ENCODE measurements at places on chromosomes 4 and X. TPM values are rescaled to one million over a fixed set of nuclear protein-coding genes. Genes with fewer than 3 reads are reported as not detected.

- no peak for DNase-seq
- peak overlapping the region; percentile 17 for H3K27ac ChIP-seq
- H3K4me1 ChIP-seq = no peaks in the 10 kb centered on the region
- H3K4me3 ChIP-seq = no peak overlapping the region
- H3K36me3 ChIP-seq = no peaks in the 10 kb centered on the region
- no peaks in the 10 kb centered on the region for H3K27me3 ChIP-seq
Observed at GRCh38 chr4:86908251-86908657, 16.0 kb upstream of the C4orf36 start.

GRCh38 chrX:76454456-76454927 lies 27.0 kb downstream of the MAGEE1 start:
- no peak for DNase-seq
- no peak overlapping the region for H3K4me3 ChIP-seq
- H3K27me3 ChIP-seq = no peaks in the 10 kb centered on the region
- H3K4me1 ChIP-seq = no peaks in the 10 kb centered on the region
- no peaks in the 10 kb centered on the region for H3K36me3 ChIP-seq

DNA sequence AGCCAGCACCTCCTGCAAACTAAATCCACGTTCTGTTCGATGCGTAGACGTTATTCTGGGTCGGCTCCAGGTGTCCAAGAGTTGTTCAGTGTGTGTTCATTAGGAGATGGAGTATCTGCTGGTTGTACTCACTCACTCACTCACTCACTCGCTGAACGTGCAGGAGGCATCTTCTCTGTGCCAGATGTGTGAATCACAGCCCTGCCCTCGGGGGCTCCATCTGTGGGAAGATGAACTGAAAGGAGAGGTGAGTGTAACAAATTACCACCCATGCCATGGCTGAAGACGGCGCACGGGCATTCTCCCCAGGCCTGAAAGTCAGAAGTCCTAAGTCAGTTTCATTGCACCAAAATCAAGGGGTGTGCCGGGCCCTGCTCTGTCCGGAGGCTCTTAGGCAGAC lies 16.1 kb downstream of the NSG1 start:
- no peaks in the 10 kb centered on the region for H3K36me3 ChIP-seq
- no peak overlapping the region for H3K27ac ChIP-seq
- H3K4me1 ChIP-seq = no peaks in the 10 kb centered on the region
- no peak for DNase-seq
- no peak overlapping the region for H3K4me3 ChIP-seq
- no peaks in the 10 kb centered on the region for H3K27me3 ChIP-seq

- no peak overlapping the region for H3K4me3 ChIP-seq
- H3K27ac ChIP-seq = no peak overlapping the region
- no peaks in the 10 kb centered on the region for H3K4me1 ChIP-seq
- H3K27me3 ChIP-seq = no peaks in the 10 kb centered on the region
Observed at GRCh38 chr4:42122237-42122636, 30.2 kb downstream of the BEND4 start.

The C1QTNF7 gene
- total RNA-seq = 0.94 TPM

The STPG2 gene
- 0.19 TPM for total RNA-seq

The USP26 gene
- not detected for total RNA-seq

DNA sequence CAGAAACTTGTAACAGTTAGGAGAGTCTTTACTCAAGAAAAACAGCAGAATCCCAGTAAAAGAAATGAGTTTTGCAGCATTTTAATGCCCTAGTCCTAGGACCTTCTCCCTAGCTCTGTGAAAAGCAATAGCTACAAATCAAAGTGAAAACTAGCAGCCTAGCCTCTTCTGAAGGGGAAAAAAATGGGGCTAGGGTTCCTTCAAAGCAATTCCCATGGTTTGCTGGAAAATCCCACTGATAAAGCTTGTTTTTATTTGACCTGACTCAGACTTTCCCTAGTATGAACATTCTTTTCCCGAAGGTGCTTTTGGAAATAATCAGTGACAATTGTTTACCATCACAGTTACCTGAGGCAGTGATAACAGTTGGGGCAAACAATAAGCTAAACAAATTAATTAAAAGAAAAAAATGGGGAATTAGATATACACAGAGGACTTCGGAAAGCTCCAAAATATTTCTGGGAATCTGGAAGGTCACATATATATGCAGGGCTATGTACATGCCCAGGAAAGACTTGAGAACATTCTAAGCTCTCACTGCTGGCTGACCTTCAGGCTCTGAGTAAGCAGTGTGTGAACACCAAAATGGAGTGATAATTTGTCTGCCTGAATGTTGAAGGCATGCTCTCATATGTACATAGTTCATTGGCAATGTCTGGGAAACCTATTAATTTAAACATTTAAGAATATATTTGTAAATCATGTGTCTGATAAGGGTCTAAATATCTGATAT lies 285.9 kb downstream of the KCTD8 start:
- no peaks in the 10 kb centered on the region for H3K36me3 ChIP-seq
- no peak overlapping the region for H3K27ac ChIP-seq
- no peak for DNase-seq
- H3K4me1 ChIP-seq = no peaks in the 10 kb centered on the region
- no peak overlapping the region for H3K4me3 ChIP-seq

DNA sequence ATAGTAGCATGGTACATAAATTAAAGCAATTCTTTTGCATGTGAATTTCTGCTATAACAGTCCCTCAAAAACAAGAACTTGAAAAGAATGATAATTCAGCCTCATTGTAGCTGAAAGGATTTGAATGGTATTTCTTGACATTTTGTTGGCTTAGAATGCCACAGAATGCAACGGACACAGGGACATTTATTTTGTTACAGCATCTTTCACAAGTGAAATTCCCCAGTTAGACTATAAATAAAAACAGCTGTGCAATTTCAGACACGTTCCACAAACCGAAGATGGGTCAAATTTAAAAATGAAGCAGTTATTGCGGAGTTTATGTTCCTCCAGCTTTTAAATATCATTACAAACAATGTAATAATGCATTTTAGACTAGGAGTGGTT lies 82.8 kb upstream of the AMELX start:
- DNase-seq = no peak
- H3K4me3 ChIP-seq = no peak overlapping the region
- no peak overlapping the region for H3K27ac ChIP-seq
- no peaks in the 10 kb centered on the region for H3K27me3 ChIP-seq
- no peaks in the 10 kb centered on the region for H3K4me1 ChIP-seq
- no peaks in the 10 kb centered on the region for H3K36me3 ChIP-seq

DNA sequence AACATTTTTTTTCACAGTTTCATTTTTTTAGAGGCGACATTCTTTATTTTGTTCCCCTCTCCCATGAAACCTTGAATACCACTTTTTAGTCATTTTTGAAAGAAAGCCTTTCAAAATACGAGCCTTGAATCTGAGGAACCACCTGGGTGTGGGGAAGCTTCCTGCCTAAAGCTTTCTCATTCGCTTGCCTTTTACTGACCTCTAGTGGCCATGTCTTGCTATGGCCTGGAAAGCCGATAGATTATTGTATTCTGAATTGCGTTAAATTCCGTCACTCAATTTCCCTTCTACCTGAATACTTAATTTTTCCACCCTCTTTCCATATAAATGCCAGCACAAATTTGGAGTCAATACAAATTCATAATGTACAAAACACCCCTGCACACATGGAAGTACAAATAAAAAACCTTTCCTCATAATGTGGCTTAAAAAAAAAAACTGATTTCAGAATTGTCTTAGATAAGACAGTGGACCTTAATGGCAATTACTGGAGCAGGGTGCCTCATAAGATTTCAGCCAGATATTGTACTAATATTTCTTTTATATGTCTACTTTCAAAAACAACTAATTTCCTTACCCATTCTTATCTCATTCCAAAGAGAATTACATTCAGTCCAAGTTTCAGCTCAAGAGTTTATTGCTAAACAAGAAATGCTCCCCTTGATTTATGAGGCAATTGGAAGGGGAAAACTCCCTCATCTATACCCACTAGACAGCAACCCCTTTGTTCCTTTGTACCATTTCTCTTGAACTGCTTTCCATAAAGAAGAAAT lies 217.9 kb downstream of the CENPC start:
- DNase-seq = peak; percentile 58
- H3K4me3 ChIP-seq = no peak overlapping the region
- no peak overlapping the region for H3K27ac ChIP-seq
- H3K27me3 ChIP-seq = no peaks in the 10 kb centered on the region

The ZDHHC15 gene
- 0.17 TPM for total RNA-seq

DNA sequence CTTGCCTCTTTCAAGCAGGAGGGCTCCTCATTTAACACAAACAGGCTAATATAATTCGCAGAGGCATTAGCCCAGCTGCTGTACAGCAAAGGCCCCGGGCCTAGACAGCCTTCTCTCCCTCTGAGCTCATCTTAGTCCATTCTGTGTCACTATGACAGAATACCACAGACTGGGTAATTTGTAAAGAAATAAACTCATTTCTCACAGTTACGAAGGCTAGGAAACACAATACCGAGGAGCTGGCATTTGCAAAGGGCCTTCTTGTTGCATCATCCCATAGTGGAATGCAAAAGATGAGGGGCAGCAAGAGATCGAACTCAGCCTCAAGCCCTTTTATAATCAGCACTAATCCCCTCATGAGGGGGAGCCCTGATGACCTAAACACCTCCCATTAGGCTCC lies 48.5 kb downstream of the TSPAN5 start:
- no peaks in the 10 kb centered on the region for H3K27me3 ChIP-seq
- no peaks in the 10 kb centered on the region for H3K4me1 ChIP-seq
- H3K27ac ChIP-seq = no peak overlapping the region
- H3K4me3 ChIP-seq = no peak overlapping the region

DNA sequence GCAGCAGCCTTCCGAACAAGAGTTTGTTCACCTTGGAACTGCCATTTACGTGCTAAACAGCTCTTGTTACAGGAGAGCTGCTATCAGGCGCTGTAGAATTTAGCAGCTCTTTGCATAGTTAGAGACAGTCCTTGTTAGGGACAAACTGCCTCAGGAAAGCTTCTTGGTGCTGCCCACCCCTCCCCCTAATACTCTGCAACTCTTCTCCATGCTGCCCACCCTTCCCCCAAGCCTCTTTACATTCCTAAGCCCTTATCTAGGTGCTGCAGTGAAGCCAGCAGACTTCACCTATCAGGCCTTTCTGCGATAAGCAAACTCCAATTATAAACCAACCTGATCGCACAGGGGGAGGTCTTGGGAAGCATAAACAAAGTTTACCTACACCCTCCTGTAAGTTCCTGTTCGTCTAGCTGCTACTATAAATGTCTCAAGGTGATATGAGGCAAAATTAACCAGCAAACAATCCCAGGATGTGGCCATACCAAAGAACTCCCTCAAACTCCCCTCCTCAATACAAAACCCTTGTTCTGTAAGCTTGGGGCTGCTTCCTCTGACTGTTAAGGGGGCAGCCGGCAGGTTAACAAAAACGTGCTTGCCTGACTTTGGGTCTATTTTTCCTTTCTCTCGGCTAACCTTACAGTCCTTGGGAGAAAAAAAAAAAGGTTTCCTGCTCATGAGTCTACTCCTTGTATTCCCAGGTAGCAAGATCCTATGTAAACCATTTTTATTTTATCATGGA lies 74.0 kb upstream of the GC start:
- DNase-seq = no peak
- no peak overlapping the region for H3K27ac ChIP-seq
- no peak overlapping the region for H3K4me3 ChIP-seq
- H3K27me3 ChIP-seq = no peaks in the 10 kb centered on the region
- H3K4me1 ChIP-seq = no peaks in the 10 kb centered on the region

GRCh38 chrX:129071390-129071789 lies 451.9 kb downstream of the SMARCA1 start:
- no peak for DNase-seq
- no peak overlapping the region for H3K4me3 ChIP-seq
- no peaks in the 10 kb centered on the region for H3K4me1 ChIP-seq
- H3K27me3 ChIP-seq = no peaks in the 10 kb centered on the region

- H3K27me3 ChIP-seq = no peaks in the 10 kb centered on the region
- DNase-seq = no peak
- no peak overlapping the region for H3K4me3 ChIP-seq
- H3K36me3 ChIP-seq = no peaks in the 10 kb centered on the region
- no peak overlapping the region for H3K27ac ChIP-seq
Observed at GRCh38 chr4:106767991-106768390, 268.1 kb downstream of the DKK2 start.

DNA sequence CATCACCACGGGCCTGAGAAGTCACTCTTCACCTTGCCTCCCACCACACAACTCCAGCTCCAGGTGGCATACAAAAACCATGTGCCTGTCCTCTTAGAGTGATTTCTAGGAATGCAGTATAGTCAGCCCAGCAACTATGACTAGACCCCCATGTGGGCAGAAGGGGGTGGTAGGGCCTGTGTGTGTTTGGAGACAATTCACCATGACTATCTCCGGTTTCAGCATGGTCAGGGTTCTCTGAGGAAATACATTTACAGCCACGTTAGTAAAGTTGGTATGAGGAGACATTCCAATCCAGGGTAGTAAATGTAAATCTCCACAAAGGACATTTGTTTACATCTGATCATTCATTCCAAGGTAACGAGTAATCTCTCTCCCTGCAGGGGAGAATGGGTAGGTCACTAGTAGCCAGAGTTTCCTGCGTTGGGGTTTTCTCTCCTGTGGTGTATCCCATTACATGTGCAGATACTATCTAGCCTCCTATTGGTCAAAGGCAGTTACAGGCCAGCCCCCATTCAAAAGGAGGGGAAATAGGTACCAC lies 4.2 kb upstream of the MTMR1 start:
- DNase-seq = no peak
- no peaks in the 10 kb centered on the region for H3K36me3 ChIP-seq
- no peaks in the 10 kb centered on the region for H3K27me3 ChIP-seq

DNA sequence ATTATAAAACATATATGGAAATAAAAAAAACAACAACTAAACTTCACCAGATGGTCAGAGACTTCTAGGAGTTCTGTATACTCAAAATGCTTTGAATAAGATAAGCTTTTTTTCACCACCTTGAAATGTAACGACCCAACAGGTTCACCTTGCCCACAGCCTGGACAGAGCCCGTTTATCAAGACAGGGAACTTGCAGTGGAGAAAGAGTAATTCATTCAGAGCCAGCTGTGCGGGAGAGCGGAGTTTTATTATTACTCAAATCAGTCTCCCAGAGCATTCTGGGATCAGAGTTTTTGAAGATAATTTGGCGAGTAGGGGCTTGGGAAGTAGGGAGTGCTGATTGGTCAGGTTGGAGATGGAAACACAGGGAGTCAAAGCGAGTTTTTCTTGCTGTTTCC lies 38.5 kb downstream of the AGA start:
- DNase-seq = no peak
- no peaks in the 10 kb centered on the region for H3K4me1 ChIP-seq

The SLC6A14 gene
- 0.82 TPM for total RNA-seq

The GPR78 gene
- not detected for total RNA-seq

The SMIM31 gene
- total RNA-seq = 21.0 TPM

The BRS3 gene
- total RNA-seq = not detected

DNA sequence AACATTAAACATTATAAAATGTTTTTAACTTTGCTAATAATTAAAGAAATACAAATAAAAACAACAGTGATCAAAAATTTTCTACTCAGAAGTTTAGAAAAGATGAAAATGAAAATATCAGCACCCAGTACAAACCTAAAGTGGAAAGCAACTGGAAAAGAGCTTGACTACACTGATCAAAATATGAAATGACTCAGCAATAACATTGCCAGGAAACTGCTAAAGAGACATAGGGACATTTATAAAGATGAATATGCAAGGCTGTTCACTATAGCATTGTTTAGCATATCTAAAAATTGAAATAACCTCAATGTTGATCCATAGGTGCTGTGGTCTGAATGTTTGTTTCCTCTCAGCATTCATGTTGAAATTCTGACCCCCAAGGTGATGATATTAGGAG lies 88.5 kb upstream of the NOCT start:
- H3K4me1 ChIP-seq = no peaks in the 10 kb centered on the region
- H3K27me3 ChIP-seq = no peaks in the 10 kb centered on the region
- no peak overlapping the region for H3K4me3 ChIP-seq
- H3K27ac ChIP-seq = no peak overlapping the region

GRCh38 chr4:15992167-15992485 lies 29.2 kb upstream of the FGFBP2 start:
- H3K4me3 ChIP-seq = no peak overlapping the region
- no peak for DNase-seq
- no peaks in the 10 kb centered on the region for H3K27me3 ChIP-seq
- H3K36me3 ChIP-seq = no peaks in the 10 kb centered on the region

All from colonic mucosa (tissue), 4 donors.